ENCODE measurements at places on chromosomes 4 and X. TPM values are rescaled to one million over a fixed set of nuclear protein-coding genes. Genes with fewer than 3 reads are reported as not detected.

DNA sequence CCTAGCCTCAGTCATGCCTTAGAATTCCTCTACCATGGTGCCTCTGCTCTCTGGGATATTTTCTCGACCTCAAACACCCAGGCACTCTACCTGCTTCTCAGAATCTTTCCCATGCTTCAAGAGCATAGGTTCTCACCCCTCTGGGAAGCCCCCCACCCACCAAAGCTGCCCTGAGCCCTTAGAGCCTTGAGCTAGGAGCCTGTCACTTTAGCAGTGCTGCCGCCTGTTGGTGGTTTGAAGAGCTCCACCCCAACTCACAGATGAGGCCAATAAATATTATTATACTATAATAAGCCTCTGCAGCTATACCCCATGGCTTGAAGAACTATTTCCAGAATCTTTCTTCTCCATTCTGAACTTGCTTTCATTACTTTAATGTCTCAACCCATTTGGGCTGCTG is 109.7 kb downstream of the RTL5 start:
- peak; percentile 37 for DNase-seq

GRCh38 chrX:33126469-33126868 is 84.9 kb downstream of the DMD start:
- no peak for DNase-seq

GRCh38 chr4:152820073-152820472 is 40.3 kb downstream of the ARFIP1 start:
- DNase-seq: no peak

- DNase-seq: no peak
Observed at GRCh38 chrX:119763181-119763580, 4.8 kb downstream of the SOWAHD start.

DNA sequence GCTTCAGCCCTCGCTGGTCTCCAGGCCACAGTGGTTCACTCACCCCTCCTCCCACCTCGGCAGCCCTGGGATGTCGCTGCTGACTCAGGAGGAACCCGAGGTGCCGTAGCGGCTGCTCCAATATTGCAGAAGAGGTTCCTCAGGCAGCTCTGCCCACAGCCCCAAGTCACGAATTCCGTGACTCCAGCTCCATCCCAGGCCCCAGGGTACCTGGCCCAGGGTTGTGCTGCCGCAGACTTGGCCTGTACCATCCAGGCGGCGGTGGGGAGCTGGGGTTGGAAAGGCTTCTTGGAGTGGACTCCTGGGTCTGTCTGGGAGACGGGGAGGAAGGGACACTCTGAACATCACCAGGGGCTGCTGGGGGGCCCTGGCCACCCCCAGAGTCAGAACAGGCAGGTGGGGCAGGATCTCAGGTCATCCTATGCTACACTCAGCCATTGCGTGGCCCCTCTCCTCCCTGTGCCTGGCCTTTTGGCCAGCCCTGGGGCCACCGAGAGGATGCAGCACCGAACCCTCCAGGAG is 728 bp upstream of the HGFAC start:
- DNase-seq: no peak

DNA sequence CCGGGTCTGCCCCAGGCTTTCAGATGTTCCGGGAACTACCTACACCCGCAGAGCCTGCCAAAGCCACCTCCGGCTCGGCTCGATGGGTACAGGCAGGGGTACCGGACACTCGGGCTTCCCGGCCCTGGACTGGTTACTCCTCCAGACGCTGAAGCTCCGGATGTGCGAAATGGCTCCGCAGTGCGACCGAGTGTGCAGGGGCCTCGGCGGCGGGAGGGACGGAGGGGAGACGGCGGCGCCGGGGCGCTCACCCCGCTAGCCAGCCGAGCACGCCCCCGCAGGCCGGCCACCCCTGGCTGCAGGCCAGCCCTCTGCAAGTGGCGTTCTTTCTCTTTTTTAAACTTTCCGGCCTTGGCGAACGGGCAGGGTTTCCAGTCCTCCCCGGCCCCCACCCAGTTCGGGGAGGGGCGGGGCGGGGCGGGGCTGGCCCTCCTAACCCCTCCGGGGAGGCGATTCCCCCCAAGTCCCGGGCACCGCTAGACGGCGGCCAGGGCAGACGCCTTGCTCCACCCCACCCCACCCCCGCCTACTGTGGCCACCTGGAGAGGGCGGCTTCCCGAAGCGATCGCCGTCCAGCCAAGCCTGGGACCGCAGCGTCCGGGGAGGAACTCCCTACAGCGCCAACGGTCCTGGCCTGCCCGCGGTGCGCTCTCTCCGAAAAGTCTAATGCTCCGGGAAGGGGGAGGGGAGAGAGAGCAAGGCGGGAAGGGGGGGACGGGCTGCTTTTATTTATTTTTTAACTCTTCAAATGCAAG is 7.5 kb downstream of the BCOR start:
- DNase-seq: no peak

GRCh38 chr4:21780148-21780547 is 168.4 kb downstream of the KCNIP4 start:
- no peak for DNase-seq

DNA sequence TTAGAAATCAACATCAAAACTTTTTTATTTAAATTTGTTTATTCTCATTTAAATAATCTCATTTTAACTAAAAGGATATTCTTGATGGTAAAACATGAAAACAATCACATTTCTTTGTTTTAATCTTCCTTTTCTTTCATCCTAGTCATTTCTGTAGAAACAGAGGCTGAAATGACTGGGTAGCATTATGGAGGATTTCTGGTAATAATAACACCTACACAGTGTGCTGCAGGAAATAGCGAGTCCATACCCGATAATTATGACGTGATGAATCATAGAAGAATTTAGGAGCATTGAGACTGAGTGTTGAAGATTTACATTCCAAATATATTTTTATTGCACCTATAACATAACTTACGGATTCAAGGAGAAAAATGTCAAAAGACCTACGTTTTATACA is 31.4 kb upstream of the BBS12 start:
- DNase-seq: no peak

- no peak for DNase-seq
Observed at GRCh38 chr4:150145090-150145945, 67.1 kb downstream of the DCLK2 start.

GRCh38 chr4:35461931-35462659 is 782.2 kb downstream of the ARAP2 start:
- no peak for DNase-seq

DNA sequence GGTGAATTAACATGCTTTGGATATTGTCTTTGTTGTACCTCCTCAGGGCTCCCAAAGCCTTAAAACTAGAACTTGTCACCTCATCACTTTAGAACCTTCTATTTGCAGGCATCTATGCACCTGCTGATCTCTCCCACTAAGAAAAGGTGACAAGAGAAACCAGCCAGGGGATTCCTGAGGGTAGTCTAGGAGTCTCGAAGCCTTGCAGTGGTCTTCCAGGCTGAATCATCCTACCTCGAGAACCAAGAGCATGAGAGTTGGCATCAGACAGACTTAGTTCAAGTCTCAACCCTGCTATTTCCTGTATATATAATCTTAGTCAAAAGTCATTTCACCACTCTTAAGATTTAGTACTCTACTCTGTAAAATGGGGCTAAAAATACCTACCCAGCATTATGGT is 29.6 kb downstream of the RTL5 start:
- DNase-seq: no peak

The MSX1 gene
- 0.12 TPM for total RNA-seq

- DNase-seq: no peak
Observed at GRCh38 chr4:188143731-188144130, 4.5 kb downstream of the TRIML1 start.

The HS6ST2 gene
- total RNA-seq: 0.81 TPM

DNA sequence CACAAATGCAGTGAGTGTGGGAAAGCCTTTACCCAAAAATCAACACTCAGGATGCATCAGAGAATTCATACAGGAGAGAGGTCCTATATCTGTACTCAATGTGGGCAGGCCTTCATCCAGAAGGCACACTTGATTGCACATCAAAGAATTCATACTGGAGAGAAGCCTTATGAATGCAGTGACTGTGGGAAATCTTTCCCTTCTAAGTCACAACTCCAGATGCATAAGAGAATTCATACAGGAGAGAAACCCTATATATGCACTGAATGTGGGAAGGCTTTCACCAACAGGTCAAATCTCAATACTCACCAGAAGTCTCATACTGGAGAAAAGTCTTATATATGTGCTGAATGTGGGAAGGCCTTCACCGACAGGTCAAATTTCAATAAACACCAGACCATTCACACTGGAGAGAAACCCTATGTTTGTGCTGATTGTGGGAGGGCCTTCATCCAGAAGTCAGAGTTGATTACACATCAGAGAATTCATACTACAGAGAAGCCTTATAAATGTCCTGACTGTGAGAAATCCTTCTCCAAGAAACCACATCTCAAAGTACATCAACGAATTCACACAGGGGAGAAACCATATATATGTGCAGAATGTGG is 79.3 kb downstream of the ZNF81 start:
- DNase-seq: no peak

The FGF13 gene
- not detected for total RNA-seq

Measured in activated CD4-positive, alpha-beta memory T cell treated with anti-CD3 and anti-CD28 coated beads for 36 hours (primary cell).